NCI-H2029 (cell line): ENCODE measurements at places on chromosomes 4 and X.

GRCh38 chrX:38473701-38474100 lies 87.6 kb upstream of the TSPAN7 start:
- DNase-seq: no peak

DNA sequence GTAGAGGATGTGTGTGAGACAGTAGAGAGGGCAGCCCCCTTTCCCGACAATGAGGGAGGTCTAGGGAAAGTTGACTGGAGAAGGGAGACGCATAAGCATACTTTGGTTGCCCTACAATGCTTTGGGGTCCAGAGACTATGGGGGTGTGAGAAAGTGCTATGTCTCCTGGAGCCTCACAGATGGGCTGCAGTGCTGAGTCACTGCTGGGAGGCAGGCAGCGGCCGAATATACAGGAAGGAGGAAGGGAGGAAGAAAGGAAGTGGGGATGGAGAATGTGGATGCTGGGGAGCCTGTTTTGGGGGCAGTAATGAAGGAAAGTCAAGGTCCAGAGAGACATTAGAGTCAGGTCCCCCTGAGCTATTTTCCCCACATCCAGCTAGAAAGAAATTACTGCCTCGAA lies 12.7 kb downstream of the DRP2 start:
- DNase-seq: no peak

- DNase-seq: no peak
Measured at GRCh38 chr4:175307326-175307725, 389.2 kb downstream of the ADAM29 start.

- no peak for DNase-seq
Measured at GRCh38 chrX:10841579-10841978, 221.2 kb upstream of the MID1 start.

DNA sequence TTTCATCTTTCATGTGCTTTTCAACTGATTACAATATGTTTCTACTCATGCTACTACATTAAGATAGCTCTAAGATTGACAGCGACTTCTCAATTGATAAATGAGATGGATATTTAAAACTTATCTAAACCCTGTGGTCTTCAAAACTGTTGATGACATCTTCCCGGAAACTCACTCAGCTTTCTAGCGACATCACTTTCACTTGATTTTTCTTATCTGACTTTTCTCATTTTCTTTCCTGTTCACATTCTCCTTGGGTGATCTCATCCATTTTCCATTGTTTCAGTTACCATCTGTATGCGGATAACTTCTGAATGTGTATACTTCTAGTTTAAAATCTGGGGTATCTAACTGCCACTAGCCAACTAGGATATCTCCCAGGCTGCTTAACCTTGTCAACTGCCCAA lies 3.1 kb downstream of the POLR2B start:
- no peak for DNase-seq

DNA sequence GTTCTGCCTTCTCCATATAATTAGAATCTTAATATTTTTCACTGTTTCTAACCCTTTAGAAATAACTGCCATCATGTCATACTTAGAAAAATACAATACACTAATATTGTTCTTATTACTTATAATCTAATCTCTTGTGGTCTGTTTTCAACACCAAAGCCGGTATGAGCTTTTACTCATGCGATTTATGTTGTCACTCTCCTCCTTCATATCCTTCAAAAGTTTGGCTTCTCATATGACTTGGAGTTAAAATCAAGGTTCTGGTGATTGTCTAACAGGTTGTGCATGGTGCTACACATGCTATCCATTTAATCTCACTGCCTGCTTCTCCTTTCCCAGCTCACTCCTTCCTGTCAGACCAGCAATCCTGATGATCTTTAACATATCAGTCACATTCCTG lies 1392.9 kb downstream of the ARAP2 start:
- no peak for DNase-seq
